Type B pancreatic cell (in vitro differentiated cells): ENCODE measurements at places on chromosomes 16 and 17. TPM values are rescaled to one million over a fixed set of nuclear protein-coding genes. Genes with fewer than 3 reads are reported as not detected.

Gene SULT1A4
- 3.5 and 3.6 TPM in 2 replicates for total RNA-seq

GRCh38 chr16:2912330-2913199 lies 834 bp downstream of the FLYWCH1 start:
- no peak for DNase-seq

- no peak for DNase-seq
Measured at GRCh38 chr17:34909040-34909439, 52.2 kb downstream of the CCT6B start.

- DNase-seq = no peak
Measured at GRCh38 chr16:19899605-19899955, 14.9 kb upstream of the GPRC5B start.

Gene GID4
- total RNA-seq = 10.6 and 13.2 TPM in 2 replicates

DNA sequence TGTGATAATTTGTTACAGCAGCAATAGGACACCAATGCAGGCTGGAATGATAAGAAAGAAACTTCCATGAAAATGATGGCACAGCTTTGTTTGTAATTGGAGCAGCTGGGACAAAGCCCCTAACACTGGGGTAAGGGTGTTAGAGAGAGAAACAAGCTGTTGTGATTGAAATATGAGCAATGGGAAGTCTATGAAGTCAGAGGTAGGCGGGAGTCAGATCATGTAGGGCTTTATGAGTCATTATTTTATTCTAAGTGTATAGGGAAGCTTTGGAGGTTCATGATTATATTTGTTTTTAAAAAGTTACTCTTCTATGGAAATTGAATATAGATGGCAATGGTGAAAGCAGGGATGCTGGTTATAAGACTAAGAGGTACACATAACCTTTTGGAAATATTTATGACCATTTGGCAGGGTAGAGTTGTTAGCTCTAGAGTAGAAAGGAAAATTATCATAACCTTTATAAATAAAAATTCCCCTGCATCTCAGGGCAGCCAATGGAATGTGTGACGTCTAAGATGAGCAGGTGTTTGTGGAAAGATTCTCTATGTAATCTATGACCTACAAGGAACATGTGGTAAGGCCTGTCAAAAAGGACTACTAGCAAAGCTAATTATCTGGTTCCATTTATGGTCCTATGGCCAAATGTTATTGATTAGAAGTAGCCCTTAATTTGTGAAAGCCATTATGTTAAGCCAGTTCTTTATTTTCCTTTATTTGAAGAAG lies 85.6 kb downstream of the KCNJ2 start:
- DNase-seq = no peak

- DNase-seq = no peak
Measured at GRCh38 chr16:56672761-56673536, 3.3 kb downstream of the MT1H start.

Gene RCVRN
- total RNA-seq = 0.14 TPM in 1 of 2 replicates, not detected in the other

GRCh38 chr17:71632328-71632727 lies 488.5 kb upstream of the SOX9 start:
- DNase-seq = no peak

Gene FBXO39
- 0.26 TPM in 1 of 2 replicates, not detected in the other for total RNA-seq

DNA sequence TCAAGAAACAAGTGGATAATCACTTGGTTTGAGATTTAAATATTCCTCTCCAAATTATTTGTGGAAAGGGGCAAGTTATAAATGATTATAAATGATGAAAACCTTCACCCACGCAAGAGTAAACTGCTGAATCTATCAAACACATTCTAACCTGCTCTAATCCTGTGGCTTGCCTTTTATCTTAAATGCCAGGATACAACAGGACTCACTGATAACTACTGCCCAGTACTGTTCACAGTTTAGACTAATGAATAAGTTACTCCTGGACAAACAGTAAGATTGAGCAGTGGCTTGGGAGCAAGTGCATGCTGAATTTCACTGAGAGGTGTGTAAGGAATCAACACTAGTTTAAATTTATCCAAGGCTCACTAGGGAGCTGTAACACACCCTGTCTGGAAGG lies 31.1 kb downstream of the IGF2BP1 start:
- DNase-seq = no peak

GRCh38 chr17:74126179-74126900 lies 77.1 kb upstream of the RPL38 start:
- no peak for DNase-seq

- DNase-seq = no peak
Measured at GRCh38 chr17:27600471-27600870, 30.5 kb upstream of the LGALS9 start.

Gene ZNHIT3
- 34.6 and 43.3 TPM in 2 replicates for total RNA-seq

DNA sequence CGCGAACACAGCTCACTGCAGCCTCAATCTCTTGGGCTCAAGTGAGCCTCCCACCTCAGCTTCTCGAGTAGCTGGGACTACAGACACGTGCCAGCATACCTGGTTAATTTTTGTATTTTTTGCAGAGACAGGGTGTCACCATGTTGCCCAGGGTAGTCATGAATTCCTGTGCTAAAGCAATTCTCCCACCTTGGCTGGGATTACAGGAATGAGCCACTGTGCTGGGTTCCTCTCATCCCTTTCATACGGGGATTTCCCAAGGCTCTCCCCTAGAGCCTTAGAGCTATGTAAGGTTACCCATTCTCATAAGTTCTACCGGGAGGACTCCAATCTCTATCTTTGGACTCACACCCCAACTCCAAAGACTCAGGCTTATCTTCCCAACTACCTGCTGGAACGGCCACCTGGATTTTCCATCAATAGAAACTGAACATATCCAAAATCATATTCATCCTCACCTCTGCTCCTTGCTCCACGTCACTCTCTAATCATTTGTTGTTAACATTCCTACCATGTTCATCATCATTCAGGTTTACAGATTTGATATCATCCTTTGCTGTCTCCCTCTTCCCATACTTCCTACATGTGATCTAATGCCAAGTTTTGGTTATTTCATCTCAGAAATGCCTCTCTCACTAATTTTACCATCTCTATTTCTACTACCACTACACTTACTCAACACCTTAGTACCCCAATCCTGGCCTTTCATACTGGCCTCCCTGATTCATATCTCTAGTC lies 92.5 kb downstream of the NCOR1 start:
- DNase-seq = no peak

DNA sequence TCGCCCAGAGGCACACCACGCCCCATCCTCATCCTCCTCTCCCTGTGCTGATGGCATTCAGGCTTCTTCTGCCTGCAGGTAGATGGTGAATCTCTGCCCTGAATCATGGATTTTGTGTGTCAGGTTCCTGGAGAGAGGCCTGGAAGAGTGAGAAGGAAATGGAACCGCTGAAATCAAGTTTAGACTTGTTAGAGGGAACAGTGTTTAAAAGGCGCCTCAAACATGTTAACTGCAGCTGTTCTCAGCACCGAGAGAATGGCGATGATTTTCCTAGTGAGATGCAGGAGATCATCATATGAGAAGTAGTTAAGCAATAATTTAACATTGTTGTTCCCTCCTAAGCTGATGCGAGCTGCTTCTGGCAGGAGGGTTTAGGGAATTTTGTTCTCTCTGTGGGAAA lies 744.4 kb upstream of the EEF2KMT start:
- no peak for DNase-seq

Gene ZNF423
- total RNA-seq = 6.1 and 72.6 TPM in 2 replicates

GRCh38 chr17:39597372-39598046 lies 10.2 kb downstream of the NEUROD2 start:
- DNase-seq = no peak

- DNase-seq = no peak
Measured at GRCh38 chr16:381012-381788, 578 bp downstream of the PGAP6 start.

- DNase-seq = no peak
Measured at GRCh38 chr17:3911271-3912053, 4.8 kb downstream of the P2RX1 start.

GRCh38 chr17:57507828-57508227 lies 237.3 kb downstream of the CCDC182 start:
- no peak for DNase-seq

DNA sequence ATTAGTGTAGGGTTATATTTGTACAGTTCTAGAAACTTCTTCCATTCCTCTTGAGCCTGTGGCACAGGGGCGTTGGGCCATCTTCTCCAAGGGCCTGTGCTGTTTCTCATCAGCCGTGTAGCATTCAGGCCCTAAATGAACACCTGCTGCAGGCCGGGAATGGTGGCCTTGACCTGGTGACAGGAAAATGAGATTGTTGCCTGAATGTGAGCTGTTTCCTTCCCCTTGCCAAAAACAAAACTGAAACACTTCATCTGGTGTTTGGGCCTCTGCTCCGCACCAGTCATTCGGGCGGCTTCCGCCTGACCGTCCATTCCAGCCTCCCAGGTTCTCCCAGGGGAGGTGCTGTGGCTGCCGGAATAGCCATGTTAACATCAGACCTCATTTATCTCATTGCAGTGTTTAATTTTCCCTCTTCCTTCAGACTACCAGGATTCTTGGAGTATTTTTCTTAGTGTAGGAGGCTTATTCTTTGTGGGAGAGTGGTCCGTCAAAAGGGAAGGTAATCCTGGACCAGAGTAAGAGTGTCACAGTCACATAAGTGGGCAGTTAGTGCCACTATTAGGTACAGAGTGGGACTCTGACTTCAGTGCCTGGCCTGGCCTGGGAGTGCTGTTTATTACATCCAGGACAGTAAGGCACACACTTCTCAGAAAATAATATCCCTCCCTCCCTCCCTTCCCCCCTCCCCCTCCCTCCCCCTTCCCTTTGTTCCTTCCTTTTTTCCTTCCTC lies 61.9 kb downstream of the WWP2 start:
- DNase-seq = no peak

- DNase-seq = no peak
Measured at GRCh38 chr17:82215095-82215971, 2.7 kb upstream of the CCDC57 start.

GRCh38 chr17:59877965-59878364 lies 14.8 kb downstream of the TUBD1 start:
- DNase-seq = no peak

Gene APOH
- total RNA-seq = 4.1 and 6.4 TPM in 2 replicates

Gene ERN2
- 0.64 and 3.1 TPM in 2 replicates for total RNA-seq

Gene JPH3
- total RNA-seq = 7.2 and 27.5 TPM in 2 replicates

DNA sequence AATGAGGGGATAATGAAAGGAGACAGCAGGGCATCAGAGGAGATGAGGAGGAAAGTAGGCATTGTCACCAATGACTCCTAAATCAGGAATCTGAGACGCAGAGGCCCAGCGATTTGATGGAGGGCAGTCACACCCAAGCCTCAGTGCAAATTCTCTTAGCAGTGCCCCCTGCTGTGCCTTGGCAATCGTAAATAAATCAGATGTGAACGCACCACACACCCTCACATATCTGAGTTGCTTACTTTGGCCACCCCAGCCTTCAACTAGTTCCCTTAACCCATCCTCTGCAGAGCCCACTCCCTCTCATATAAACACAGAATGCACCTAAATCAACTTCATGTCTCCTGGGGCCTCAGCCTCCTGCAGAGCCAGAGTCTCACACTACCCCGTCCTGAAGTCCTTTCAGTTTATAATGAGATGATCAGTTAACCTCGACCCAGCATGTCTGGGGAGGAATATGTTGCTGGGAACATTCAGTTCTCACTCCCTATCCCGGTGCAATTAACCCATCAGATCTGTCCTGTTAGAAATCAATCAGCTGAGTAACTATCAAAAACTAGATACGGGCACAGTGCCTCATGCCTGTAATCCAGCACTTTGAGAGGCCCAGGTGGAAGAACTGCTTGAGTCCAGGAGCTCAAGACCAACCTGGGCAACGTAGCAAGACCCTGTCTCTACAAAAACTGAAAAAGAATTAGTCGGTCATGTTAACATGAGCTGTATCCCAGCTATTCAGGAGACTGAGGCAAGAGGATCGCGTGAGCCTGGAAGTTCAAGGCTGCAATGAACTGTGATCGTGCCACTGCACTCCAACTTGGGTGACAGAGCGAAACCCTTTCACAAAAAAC lies 78.4 kb downstream of the SLC39A11 start:
- DNase-seq = no peak

GRCh38 chr17:67082107-67082506 lies 37.8 kb downstream of the CACNG1 start:
- no peak for DNase-seq

- no peak for DNase-seq
Measured at GRCh38 chr17:11330006-11330405, 89.0 kb downstream of the SHISA6 start.

Gene KRTAP17-1
- not detected in 2 replicates for total RNA-seq

Gene SF3B3
- 283 and 429 TPM in 2 replicates for total RNA-seq

Gene FDXR
- 28.1 and 44.4 TPM in 2 replicates for total RNA-seq

GRCh38 chr17:70622368-70623260 lies 453.3 kb downstream of the KCNJ2 start:
- no peak for DNase-seq

Gene KRTAP4-6
- total RNA-seq = not detected in 2 replicates

- DNase-seq = no peak
Measured at GRCh38 chr17:67218385-67218950, 26.5 kb downstream of the HELZ start.

- no peak for DNase-seq
Measured at GRCh38 chr17:27324771-27325339, 30.9 kb downstream of the WSB1 start.

- DNase-seq = no peak
Measured at GRCh38 chr17:69222707-69223258, 5.8 kb downstream of the ABCA10 start.

DNA sequence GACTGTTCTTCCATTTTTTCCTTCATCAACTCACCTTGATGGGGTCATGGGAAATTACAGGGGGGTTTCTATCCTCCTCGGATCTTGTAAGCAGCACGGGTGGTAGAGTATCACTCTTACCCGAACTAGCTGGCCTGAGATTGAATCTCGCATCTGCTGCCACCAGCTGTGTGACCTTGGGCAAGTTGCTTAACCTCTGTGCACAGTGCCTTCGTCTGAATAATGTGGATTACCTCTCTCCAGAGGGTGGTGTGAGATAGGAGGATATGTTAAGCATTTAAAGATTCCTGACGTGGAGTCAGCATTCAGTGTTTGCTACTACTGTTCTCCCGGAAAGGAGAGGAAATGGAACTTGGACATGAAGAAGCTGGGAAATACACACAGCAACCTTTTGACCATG lies 24.4 kb downstream of the LASP1 start:
- no peak for DNase-seq

Gene ABCA10
- total RNA-seq = 1.1 and 1.2 TPM in 2 replicates

Gene NQO1
- 112 and 159 TPM in 2 replicates for total RNA-seq

DNA sequence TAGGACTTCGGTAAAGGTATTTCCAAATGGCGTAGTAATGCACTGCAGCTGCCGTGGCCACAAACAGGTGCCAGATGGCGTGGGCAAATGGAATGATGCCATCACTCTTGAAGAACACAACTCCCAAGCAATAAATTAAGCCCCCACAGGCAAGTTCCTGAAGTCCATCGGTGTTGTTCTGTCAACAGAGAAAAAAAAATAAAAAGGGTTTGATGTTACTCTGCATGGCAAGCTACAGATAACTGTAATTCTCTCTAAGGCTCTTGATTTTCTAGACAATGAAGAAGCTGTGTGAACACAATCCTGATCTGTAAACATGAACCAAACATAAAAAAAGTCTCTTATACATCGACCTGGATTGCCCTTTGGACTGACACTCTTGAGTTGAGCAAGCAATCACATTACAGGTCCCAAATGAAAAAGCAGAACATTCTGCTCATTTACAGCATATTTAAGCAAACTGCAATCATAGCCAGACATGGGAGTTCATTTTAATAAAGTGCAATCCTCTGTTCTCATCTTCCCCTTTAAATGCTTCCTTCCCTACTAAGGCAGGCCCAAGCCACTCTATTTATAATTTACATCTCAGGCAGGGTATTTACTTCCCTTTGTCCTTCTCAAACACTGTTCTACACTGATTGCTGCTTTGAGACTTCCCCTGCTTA lies 27.1 kb downstream of the MMD start:
- no peak for DNase-seq

Gene NHLRC4
- 0.52 and 1.4 TPM in 2 replicates for total RNA-seq

- no peak for DNase-seq
Measured at GRCh38 chr17:63918305-63918704, 334 bp downstream of the GH1 start.

- no peak for DNase-seq
Measured at GRCh38 chr17:31448467-31449077, 57.1 kb downstream of the RAB11FIP4 start.

Gene TBC1D26
- total RNA-seq = 0.45 and 0.46 TPM in 2 replicates
